GM20000 (cell line): ENCODE measurements at places on chromosomes 6 and 20.

GRCh38 chr20:62721511-62722370 is 13.1 kb downstream of the NTSR1 start:
- no peak for DNase-seq

DNA sequence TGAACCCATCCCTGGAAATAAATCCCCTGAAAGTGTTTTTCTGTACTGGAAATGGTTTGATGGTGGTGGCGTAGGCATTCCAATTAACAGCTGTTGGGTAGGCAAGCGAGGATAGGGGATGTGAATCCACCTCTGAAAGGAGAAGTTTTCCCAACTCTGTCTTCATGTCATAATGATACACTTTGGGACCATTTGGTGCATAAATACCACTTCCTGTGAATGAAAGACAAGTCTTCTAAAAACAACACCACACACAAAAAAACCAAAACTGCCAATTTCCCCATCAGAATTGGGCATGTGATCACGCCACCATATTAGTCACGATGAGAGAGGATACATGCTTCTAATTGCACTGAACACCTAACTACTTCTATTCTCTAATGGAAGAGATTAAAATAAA is 6.4 kb downstream of the VNN2 start:
- DNase-seq = no peak

DNA sequence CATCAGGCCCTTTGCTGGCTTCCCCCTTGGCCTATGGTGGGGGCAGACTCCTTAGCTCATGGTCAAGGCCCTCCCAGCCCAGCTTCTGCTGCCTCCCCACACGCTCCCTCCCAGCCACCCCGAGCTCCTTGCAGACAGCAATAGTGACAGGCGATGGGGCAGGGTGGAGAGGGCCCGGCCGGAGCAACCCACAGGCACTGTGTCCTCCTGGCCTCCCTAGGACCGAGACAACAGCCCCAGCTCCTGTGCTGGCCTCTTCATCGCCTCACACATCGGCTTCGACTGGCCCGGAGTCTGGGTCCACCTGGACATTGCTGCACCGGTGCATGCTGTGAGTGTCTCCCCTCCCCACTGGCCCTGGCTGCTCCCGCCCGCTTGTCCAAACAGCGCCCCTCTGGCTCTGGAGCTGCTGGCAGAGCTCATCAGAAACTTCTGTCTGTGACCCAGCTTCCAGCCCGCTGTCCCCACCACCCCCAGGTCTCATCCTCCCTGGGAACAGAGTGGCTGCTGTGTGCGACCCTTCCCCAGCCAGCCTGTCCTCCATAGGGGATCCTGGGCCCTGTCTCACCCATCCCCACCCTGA is 21.8 kb downstream of the NPEPL1 start:
- DNase-seq = peak; percentile 11

DNA sequence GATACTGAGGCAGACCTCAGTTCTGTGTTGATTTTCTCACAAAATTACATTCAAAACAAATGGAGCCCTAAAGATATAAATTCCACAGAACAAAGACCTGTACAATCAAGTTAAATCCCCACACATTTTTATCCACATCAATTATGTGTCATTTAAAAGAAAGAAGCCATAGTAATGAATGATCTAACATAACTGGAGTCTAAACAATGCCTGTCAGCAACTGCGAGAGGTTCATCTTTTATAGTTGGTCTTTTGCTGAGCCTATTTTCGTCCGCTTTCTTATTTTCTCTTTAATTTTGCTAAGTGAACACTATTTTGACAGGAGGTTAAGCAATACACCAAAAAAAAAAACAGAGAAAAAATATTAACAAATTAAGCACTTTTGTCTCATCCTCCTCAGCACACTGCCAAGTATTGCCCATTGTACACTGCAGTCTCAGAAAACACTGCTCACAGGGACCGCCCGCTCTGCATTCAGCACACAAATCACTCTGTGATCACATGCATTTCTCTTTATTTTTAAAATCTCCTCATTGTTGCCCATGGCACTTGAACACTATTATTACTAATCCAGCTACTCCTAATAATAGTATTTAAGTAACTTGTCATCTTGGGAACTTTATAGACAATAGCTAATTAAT is 140.8 kb downstream of the BTBD9 start:
- DNase-seq = no peak

DNA sequence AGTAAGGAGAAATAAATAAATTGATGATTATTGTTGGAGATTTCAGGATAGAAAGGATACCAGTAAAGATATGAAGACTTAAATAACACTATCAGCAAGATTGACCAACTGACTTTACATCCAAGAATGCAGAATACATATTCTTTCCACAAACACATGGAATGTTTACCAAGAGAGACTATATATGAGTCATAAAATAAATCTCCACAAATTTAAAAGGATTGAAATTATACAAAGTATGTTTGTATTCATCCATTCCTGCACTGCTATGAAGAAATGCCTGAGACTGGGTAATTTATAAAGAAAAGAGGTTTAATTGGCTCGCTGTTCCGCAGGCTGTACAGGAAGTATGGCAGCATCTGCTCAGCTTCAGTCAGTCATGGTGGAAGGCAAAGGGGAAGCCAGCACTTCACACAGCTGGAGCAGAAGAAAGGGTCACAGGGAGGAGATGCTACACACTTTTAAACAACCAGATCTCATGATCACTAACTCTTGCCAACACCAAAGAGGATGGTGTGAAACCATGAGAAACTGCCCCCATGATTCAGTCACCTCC is 56.7 kb upstream of the TNFRSF21 start:
- DNase-seq = no peak

DNA sequence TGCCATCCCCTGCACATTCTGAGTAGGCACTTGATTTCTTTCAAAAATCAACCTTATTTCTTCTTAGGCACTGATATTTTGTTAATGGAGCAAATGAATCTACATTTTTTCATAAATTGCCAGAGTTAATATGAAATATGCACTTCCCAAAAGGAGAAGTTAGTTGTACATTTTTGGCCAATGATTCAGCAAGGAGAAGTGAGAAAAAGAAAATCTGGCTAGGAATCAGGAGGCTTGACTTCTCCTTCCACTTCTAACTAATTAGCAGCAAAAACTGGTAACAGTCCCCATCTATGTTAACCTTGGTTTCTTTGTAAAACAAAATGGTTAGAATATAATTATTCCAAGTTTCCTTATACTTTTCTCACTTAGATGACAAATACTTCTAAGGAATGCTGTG is 7.0 kb upstream of the DSE start:
- no peak for DNase-seq

DNA sequence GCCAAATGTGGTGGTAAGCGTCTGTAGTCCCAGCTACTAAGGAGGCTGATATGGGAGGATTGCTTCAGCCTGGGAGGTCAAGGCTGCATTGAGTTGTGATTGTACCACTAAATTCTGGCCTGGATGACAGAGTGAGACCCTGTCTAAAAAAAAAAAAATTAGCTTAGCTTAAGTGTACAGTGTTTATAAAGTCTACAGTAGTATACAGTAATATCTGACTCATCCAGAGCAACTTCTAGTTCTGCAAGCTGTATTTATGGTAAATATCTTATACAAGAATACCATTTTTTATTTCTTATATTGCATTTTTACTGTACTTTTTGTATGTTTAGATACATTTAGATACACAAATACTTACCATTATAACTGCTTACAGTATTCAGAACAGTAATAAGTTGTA is 58.1 kb downstream of the UQCC1 start:
- DNase-seq = no peak

- DNase-seq = peak; percentile 43
Observed at GRCh38 chr20:37315452-37316110, 26.1 kb downstream of the MANBAL start.

GRCh38 chr6:101386982-101387381 is 6.5 kb upstream of the GRIK2 start:
- no peak for DNase-seq

GRCh38 chr6:131825946-131826345 is 18.1 kb downstream of the ENPP1 start:
- DNase-seq = no peak
